Erythroblast (primary cell): ENCODE measurements at places on chromosomes 11 and 22.

GRCh38 chr11:11137339-11137738 lies 215.7 kb downstream of the CSNK2A3 start:
- no peak for DNase-seq

DNA sequence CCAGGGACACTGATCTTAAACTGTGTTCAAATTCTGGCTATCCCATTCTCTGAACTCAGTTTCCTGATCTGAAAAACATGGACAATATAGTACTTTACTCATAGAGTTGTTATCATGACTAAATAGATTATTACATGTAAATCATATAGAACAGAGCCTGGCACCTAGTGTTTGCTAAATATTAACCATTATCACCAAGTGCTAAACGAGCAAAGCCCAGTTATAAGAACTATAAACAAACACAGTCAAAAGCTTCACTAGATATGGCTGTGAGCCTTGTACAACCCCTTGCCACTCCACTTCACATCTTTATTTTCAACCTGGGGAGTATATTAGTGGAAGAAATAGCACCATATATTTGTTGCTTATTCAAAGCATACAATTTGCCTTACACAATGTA lies 338.9 kb upstream of the CADM1 start:
- DNase-seq: no peak

GRCh38 chr11:45475173-45475572 lies 189.0 kb upstream of the SYT13 start:
- no peak for DNase-seq

DNA sequence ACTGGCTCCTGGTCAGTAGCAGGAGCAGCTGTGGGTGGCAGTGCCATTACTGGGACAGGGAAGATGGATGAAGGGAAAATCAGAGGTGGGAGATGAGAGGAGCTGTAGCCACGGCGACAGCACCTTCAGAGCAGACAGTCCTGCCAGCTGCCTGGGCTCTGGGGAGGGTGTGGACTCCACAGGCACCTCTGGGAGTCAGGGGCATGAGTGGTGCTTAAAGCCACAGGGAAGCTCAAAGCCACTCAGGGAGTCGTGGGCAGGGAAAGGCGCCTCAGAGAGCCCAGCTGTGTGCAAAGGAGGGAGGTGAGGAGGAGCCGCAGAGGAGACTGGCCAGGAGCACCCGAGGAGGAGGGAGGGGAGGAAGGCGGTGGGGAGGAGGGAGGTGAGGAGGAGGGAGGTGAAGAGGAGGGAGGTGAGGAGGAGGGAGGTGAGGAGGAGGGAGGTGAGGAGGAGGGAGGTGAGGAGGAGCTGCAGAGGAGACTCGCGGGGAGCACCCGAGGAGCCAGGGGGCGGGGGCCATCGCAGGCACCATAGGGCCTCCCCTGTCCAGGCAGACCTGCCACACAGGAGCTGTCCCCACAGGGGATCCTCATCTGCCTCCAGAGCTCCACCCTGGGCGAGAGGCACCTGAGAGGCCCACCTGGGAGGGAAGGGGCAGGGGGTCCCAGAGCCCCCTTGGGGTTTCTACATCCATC lies 977.6 kb downstream of the BRD1 start:
- no peak for DNase-seq

DNA sequence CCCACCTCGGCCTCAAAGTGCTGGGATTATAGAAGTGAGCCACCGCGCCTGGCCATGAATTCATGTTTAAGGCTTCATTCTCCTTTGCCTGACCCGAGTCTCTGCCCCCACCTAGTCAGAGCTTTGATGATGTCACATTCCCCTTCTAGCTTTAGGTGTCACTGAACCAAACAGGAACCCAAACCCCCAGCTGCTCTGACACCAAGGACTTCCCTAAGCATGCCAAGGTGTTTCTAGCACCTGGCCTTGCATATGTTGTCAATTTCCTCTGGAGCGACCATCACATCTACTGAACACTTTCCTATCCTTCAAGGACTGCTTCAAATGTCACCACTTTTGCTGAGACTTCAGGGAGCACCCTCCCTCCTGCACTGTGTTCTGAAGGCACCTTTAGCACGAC lies 2.3 kb downstream of the F2 start:
- no peak for DNase-seq

DNA sequence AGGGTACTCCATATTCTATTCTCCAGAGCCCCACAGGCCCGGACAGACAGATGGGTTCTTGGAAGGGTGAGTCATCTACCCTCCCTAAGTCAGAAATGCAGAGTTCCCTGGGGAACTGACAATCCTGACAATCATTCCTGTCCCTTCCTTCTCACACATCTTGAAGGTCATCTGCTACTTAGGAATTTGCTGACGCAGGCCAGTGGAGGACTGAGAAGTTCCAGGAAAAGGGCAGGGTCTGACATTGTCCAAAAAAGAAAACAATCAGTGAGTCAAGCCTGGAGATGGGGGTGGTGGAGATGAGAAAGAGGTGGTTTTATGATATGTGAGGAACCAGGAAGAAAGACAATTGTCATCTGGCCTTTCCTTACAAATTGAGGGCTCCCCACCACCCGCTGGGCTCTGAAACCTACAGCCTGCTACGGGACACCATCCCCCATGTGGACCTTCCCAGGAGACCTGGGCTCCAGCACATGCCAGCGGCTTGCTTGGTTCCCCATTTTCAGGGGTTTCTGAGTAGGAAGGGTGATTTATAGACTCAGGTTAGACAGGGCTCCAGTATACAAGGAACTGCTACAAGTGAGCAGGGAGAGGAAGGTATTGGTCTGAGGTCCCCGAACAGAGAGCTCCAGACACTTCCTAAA lies 12.9 kb downstream of the CD59 start:
- peak; percentile 39 for DNase-seq

GRCh38 chr11:58289266-58289665 lies 21.2 kb upstream of the OR10W1 start:
- no peak for DNase-seq

GRCh38 chr11:27770576-27770975 lies 70.3 kb upstream of the BDNF start:
- DNase-seq: no peak

GRCh38 chr22:25542720-25543402 lies 21.6 kb upstream of the GRK3 start:
- DNase-seq: no peak

DNA sequence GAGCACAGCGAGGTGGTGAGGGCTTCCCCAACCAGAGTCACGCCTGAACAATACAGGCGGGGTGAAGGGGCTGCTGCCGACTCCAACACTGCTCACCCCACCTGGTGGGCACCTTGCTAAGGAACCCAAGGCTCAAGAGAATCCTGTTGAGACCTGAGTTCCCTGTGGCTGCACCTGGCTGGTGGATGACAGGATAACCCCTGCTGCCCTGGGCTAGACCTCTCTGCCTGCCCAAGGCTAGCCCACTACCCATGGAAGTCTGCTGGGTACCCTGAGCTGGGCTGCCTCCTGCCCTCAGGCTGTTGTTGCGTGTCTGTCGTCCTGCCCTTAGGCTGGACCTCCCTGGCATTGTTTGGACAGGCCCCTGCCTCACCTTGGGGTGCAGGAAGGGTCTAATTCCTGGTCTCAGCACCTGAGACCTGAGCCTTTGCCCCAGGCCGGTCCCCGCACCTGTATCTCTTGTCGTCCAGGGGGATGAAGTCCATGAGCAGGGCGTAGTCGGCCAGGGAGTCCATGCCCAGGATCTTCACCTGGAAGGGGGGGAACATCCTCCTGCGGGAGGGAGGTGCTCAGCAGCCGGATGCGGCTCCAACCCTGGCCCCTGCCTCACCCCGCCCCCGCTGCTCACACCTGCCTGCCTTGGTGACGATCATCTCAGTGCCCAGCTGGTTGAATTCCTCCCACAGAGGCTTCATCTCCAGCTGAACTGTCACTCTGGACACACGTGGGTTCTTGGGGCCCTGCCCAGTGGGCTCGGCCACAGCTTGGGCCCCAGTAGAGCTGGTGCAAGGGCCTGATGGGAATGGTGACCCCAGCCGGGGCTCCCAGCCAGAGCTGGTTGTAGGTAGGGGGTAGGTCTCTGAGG lies 4.9 kb upstream of the NUDT8 start:
- no peak for DNase-seq

GRCh38 chr22:19693981-19694670 lies 20.2 kb upstream of the SEPTIN5 start:
- no peak for DNase-seq

DNA sequence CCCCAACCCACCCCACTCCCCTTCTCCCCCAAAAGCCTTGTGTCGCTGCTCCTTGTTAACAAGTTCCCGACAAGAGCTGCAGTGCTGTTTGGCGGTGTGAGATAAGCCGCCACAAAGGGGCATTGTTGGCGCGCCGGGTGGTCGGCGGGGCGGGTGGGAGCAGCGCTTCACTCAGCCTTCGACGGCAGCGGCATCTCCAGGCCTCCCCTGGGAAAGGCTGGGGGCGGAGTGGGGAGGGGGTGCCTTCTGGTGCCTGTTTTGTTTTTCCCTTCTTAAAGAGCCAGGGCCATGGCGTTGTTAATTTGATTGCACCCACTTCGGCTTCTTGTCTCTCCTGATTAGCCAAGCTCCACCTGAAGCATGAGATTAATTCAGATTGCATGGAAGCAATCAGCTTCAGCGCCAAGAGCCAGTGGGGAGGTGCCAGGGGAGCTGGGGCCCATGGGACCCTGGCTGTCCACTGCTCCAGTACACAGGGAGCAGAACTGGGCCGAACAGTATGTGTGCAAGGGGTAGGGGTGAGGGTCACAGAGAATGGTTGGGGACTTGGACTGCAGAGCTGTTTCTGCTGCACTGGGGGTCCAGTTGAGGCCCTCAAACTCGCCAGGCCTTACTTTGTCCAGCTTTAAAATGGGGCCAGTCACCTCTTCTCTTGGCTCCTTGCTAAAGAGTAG lies 165.1 kb downstream of the CEP164 start:
- DNase-seq: no peak

DNA sequence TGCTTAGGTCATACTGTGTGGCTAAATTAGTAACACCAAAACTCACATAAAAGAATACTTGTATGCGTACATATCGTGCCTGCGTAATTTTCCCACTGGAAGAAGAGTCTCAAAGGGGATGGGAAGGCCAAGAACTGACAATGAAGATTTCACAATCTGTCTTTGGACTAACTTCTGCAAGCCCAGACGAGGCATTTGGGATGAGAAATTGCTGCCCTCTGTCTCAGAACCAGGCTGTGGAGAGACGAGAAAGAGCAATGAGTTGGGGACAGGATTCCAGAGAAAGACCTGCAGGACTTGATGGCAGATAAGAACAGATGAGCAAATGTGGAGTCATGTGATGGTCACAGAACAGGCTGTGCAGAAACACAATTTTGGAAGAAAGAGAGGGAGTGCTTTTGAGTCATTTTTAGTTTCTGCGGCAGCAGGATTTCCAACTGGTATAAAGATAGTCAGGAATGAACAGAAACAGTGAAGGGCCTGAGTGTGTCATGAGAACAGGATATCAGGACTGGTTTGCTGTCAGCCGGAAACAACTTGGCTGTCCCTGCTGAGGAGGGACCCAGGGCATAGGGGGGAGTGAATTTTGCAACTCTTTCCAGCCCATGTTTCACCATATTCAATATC lies 82.7 kb upstream of the CTSC start:
- no peak for DNase-seq

- DNase-seq: no peak
Measured at GRCh38 chr11:120029321-120029720, 108.6 kb downstream of the TRIM29 start.

DNA sequence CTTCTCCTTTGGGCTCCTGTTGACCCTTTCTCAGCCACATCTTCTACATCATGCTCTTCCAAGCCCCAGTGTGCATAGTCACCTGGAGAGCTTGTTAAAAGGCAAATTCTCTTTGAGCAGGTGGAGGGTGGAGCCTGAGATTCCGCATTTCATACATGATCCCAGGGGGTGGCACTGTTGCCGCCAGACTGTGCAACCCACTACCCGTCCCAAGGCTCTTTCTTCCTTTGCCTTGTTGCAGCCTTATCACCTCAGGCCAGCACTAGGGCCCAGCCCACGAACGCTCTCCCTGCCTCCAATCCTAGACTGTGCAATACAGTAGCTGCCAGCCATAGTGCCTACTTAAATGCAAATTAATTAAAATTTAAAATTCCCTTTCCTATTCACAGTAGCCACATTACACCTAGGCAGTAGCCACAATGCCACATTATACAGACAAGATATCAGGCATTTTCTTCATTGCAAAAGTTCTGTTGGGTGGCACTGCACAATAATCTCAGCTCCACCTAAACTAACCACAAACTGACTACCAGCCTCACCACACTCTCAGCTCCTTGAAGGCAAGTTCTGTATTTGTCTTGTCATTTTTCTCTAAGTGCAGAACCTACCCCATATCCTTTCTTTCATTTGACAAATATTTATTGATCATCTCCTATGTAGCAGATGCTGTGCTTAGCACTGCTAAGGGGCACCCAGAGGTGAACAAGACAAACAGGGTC lies 4.6 kb upstream of the KCNJ5 start:
- peak; percentile 44 for DNase-seq

DNA sequence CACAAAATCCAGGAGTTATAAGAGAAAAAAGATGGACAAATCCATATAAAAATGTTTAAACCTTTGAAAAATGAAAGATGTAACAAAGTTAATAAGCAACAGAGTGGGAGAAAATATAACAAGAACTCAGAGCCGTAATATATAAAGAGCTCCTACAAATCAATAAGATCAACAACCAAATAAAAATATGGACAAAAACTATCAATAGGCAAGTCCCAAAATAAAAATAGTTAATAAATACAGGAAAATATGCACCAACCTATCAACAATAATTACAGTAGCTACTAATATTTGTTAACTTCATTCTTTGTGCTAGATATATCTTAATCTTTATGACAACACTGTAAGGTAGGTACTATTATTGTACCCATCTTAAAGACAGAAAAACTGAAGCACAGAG lies 2.8 kb downstream of the CARD10 start:
- no peak for DNase-seq

DNA sequence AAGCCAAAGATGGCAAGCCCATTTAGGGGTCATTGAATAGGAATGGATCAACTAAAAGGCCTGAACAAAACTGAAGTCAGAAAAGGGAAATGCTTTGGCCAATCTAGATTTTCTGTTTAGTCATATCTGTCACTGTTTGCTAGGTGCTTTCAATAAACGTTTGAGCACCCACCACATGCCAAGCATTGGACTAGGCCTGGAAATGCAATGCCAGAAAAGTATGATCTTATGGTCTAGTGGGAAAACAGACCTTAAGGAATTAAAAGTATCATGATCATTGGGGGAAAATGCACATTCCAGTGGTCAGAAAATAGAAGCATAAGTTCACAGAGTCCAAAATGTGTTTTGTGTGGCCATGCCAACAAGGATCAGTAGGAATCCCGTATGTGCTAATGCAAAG lies 76.8 kb upstream of the BIRC3 start:
- DNase-seq: no peak

DNA sequence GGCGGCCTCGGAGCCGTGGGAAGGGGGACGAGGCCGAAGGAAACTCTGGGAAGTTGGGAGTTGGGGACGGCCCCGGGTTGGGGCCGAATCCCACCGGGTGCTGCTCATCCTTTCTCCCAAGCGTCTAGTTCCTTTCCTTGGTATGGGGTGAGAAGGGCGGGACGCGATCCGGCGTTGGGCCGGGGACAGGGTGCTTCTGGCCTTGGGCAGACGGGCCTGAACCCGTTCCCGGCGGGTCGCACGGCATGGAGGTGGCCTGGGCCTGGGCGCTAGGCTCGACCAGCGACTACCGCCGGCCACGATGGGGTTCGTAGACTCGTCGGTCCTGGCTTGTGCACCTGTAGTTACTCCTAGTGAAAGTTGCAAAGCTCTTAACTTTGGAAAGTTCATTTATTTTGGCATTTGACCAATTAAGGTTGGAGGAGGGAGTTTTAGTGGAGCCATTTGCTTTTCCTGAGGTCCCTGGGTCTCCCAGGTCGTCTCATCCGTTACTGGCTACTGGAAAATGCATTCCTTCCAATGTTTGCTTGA lies 1.0 kb downstream of the SYT9 start:
- DNase-seq: no peak
